Gastroesophageal sphincter (tissue), 4 donors: ENCODE measurements at places on chromosomes 7 and 10. TPM values are rescaled to one million over a fixed set of nuclear protein-coding genes. Genes with fewer than 3 reads are reported as not detected.

Gene STEAP1B
- 2.8 TPM for total RNA-seq

Gene SLC26A4
- 6.1 TPM for total RNA-seq

Gene AKR1D1
- total RNA-seq, result not detected

Gene CHAT
- not detected for total RNA-seq

Gene NKX1-2
- total RNA-seq, result not detected

Gene ZNF467
- total RNA-seq, result 15.4 TPM

GRCh38 chr7:133126422-133126821 is 44.5 kb upstream of the CHCHD3 start:
- H3K4me3 ChIP-seq, result no peak overlapping the region
- no peaks in the 10 kb centered on the region for H3K4me1 ChIP-seq
- H3K36me3 ChIP-seq, result no peaks in the 10 kb centered on the region
- no peak overlapping the region for H3K27ac ChIP-seq
- H3K27me3 ChIP-seq, result peaks cover 9% of the 10 kb centered on the region

GRCh38 chr10:91799612-91799975 is 1.4 kb downstream of the TNKS2 start:
- H3K4me1 ChIP-seq, result no peaks in the 10 kb centered on the region
- H3K27ac ChIP-seq, result no peak overlapping the region
- H3K27me3 ChIP-seq, result no peaks in the 10 kb centered on the region
- peak overlapping the region; percentile 97 for H3K4me3 ChIP-seq

DNA sequence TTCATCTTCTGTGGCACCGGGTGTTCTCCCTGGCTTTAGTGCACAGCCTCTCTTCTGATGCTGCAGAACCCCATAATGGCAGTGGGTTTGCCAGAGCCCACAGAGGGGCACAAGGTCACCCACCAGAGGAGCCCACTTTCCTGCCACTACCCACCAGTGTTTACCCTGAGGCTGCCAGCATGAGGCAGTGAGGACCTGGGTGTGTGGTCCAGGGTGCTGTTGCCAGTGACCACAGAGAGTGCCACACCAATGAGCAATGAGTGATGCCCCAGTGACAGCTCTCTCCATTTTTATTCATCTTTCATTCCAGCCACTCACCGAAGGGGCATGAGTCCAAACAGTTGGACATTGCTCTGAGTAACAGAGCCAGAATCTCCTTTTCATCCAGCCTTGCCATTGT is 34.8 kb downstream of the MTURN start:
- no peak overlapping the region for H3K4me3 ChIP-seq
- H3K36me3 ChIP-seq, result no peaks in the 10 kb centered on the region
- no peak for ATAC-seq
- no peaks in the 10 kb centered on the region for H3K27me3 ChIP-seq

DNA sequence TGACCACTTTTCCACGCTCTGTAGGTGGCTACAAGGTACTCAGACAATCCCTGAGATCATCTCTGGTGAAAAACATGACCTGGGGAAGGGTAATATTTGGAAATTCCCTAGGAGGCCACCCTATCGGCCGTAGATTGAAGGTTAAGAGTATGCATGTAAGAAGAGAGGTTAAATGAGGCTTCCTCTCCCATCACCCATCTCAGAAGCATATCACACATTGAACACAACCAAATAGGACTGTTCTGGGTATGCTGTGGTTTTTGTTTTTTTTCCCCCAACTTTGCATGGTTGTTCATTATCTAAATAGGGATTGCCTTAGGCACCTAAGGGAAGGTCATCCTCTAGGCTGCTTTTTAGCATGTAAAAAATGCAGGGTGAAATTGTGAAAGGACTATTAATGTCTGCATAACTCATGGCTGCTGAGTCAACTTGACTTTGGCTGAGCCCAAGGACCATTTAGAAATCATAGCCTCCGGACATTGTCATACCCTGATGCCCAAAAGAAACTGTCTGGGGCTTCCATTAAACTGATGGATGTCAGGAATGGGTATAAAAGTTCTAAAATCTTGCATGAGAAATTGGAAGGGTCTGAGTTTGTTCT is 24.7 kb upstream of the ST8SIA6 start:
- H3K27ac ChIP-seq, result no peak overlapping the region
- no peaks in the 10 kb centered on the region for H3K4me1 ChIP-seq
- ATAC-seq, result no peak
- peaks cover 15% of the 10 kb centered on the region for H3K27me3 ChIP-seq

GRCh38 chr10:33712825-33713224 is 378.4 kb upstream of the NRP1 start:
- H3K4me1 ChIP-seq, result no peaks in the 10 kb centered on the region
- H3K27me3 ChIP-seq, result no peaks in the 10 kb centered on the region
- no peak for ATAC-seq
- H3K36me3 ChIP-seq, result no peaks in the 10 kb centered on the region
- no peak overlapping the region for H3K4me3 ChIP-seq
- no peak overlapping the region for H3K27ac ChIP-seq

DNA sequence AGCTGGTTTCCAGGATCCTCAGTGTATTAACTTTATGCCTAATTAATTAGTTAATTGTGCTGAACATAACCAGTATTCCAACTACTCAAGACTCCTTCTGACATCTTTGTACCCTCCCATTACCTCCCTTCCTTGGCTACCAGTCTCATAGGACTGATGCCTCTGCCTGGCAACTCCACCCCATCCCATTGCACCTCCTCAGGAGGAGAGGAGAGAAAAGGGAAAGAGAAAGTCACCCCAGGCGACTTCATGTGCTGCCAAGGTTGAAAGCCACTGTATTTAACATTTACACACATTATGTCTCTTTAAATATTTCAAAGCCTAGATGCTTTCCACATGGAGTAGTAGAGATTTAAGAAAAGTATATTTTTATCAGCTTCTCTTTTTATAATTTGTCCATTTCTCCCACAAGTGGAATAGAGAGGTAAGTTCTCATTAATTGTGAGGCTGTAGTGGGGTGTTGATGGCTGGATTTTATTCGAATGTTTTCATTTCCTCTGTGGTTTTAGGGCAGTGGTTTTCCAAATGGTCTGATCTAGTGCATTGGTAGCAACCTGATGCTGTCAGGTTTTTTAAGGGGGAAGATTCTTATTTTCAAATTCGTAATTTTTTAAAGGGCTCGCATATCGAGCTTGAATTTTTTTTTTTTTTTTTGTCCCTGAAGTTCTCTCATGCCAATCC is 148.0 kb downstream of the BICC1 start:
- no peak overlapping the region for H3K4me3 ChIP-seq
- no peaks in the 10 kb centered on the region for H3K27me3 ChIP-seq
- H3K4me1 ChIP-seq, result no peaks in the 10 kb centered on the region
- no peaks in the 10 kb centered on the region for H3K36me3 ChIP-seq

DNA sequence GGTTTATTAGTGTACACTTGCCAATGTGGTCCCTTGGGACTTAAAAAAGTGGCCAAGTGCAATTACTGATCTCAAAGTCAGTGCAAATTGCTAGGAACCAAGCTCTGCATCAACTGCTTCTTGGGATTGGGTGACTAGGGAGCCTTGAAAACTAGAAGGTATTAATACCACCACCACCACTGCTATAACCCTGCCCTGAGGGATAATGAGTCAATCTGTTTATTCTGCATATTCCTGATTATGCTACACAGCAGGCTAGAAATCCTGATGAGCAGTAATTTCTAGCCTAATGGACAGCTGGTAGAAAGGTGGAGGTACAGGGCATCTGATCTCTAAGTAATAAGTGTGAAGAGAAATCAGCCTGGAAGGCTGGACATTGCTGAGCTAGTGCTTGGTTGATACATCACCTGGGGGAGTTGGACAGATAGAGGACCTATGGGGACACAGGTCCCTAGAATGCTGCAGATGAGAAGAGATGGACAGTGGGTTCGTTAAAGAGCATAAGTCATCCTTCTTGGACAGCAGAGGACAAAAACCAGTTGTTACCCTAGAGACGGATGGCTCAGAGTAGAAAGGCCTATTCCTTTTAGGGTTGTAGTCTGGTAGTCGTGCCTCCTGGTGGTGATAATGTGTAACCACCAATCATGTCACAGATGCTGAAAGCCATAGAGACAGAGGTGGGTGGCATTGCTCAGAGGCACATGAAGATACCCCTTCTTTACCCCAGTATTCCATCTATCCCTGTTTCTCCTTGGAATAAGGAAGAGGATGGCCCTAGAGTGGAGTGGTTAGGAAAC is 554.8 kb downstream of the SORCS1 start:
- no peak for ATAC-seq
- no peaks in the 10 kb centered on the region for H3K4me1 ChIP-seq
- H3K4me3 ChIP-seq, result no peak overlapping the region
- no peak overlapping the region for H3K27ac ChIP-seq
- peaks cover 7% of the 10 kb centered on the region for H3K27me3 ChIP-seq
- no peaks in the 10 kb centered on the region for H3K36me3 ChIP-seq

DNA sequence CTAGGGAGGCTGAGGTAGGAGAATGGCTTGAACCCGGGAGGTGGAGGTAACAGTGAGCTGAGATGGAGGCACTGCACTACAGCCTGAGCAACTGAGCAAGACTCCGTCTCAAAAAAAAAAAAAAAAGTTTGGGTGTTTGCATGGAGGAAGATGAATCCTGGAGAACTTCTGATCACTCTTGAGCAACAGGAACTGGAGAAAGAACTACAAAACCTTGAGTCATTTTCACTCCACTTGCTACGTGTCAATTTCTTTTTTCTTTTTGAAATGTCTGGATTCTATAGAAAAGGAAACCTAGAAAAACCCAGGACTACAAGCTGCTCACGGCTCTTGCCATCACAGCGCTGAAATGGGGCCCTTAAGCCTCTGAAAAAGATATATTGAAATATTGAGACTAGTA is 189.6 kb upstream of the NRP1 start:
- peaks cover 20% of the 10 kb centered on the region for H3K4me1 ChIP-seq
- ATAC-seq, result no peak
- no peak overlapping the region for H3K4me3 ChIP-seq
- H3K27ac ChIP-seq, result no peak overlapping the region
- no peaks in the 10 kb centered on the region for H3K36me3 ChIP-seq
- no peaks in the 10 kb centered on the region for H3K27me3 ChIP-seq

DNA sequence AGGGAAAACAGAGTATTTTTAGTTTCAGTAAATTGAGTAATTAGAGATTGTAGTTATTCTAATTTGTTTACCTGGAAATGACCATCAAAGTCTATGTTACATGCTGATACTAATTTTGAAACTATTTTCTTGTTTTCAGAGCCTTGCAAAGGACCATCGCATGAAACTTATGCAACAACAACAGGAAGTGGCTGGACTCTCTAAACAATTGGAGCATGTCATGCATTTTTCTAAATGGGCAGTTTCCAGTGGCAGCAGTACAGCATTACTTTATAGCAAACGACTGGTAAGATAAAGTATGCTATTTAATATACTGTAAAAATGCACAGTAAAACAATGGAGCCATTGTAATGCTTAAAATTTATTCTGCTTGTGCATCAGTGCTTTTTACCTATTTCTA is 78.5 kb downstream of the TRIM24 start:
- H3K27ac ChIP-seq, result no peak overlapping the region
- H3K4me1 ChIP-seq, result no peaks in the 10 kb centered on the region
- H3K36me3 ChIP-seq, result no peaks in the 10 kb centered on the region
- no peak for ATAC-seq
- no peaks in the 10 kb centered on the region for H3K27me3 ChIP-seq

- H3K27me3 ChIP-seq, result no peaks in the 10 kb centered on the region
- H3K27ac ChIP-seq, result no peak overlapping the region
- ATAC-seq, result no peak
- no peak overlapping the region for H3K4me3 ChIP-seq
These were observed 595.2 kb downstream of the AUTS2 start for GRCh38 chr7:70193514-70193913.

- H3K27ac ChIP-seq, result no peak overlapping the region
- ATAC-seq, result no peak
- H3K27me3 ChIP-seq, result no peaks in the 10 kb centered on the region
- H3K4me1 ChIP-seq, result no peaks in the 10 kb centered on the region
- no peak overlapping the region for H3K4me3 ChIP-seq
- no peaks in the 10 kb centered on the region for H3K36me3 ChIP-seq
These were observed 69.6 kb upstream of the ADO start for GRCh38 chr10:62734781-62735463.

GRCh38 chr10:74628136-74628535 is 198.3 kb upstream of the KAT6B start:
- no peaks in the 10 kb centered on the region for H3K36me3 ChIP-seq
- H3K4me1 ChIP-seq, result no peaks in the 10 kb centered on the region
- no peak overlapping the region for H3K4me3 ChIP-seq
- no peaks in the 10 kb centered on the region for H3K27me3 ChIP-seq

DNA sequence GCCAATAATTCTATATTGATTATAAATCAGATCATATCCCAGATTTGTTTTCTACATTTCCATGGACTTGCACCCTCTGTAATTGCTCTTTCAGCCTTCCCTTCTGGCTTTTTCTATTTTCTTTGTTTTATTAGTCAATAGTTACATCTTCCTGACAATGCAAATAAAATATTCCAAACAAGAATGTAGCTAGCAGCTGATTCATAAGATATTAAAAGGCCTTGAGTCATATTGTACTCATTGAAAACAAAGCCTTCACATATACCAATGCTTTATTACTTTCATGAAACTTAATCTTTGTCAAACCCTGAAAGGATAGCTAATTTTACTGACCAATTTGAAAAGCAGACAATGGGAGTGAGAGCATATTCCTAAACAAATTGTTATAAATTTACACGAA is 10.7 kb upstream of the SFMBT2 start:
- no peak overlapping the region for H3K27ac ChIP-seq
- peaks cover 17% of the 10 kb centered on the region for H3K27me3 ChIP-seq
- H3K4me3 ChIP-seq, result no peak overlapping the region
- no peaks in the 10 kb centered on the region for H3K36me3 ChIP-seq
- no peak for ATAC-seq
- H3K4me1 ChIP-seq, result no peaks in the 10 kb centered on the region

GRCh38 chr7:11587814-11588213 is 244.2 kb downstream of the THSD7A start:
- H3K36me3 ChIP-seq, result no peaks in the 10 kb centered on the region
- H3K4me1 ChIP-seq, result peaks cover 20% of the 10 kb centered on the region
- no peak overlapping the region for H3K27ac ChIP-seq
- H3K4me3 ChIP-seq, result no peak overlapping the region

GRCh38 chr7:154198481-154198880 is 146.3 kb downstream of the DPP6 start:
- H3K4me1 ChIP-seq, result no peaks in the 10 kb centered on the region
- no peak overlapping the region for H3K27ac ChIP-seq
- no peaks in the 10 kb centered on the region for H3K27me3 ChIP-seq
- no peak overlapping the region for H3K4me3 ChIP-seq

- no peak for ATAC-seq
- H3K4me1 ChIP-seq, result no peaks in the 10 kb centered on the region
- no peaks in the 10 kb centered on the region for H3K27me3 ChIP-seq
- no peak overlapping the region for H3K27ac ChIP-seq
These were observed 364.2 kb downstream of the SFMBT2 start for GRCh38 chr10:7046615-7047014.

- H3K27ac ChIP-seq, result no peak overlapping the region
- H3K4me1 ChIP-seq, result no peaks in the 10 kb centered on the region
- H3K27me3 ChIP-seq, result no peaks in the 10 kb centered on the region
- no peak for ATAC-seq
- no peak overlapping the region for H3K4me3 ChIP-seq
These were observed 28.8 kb upstream of the HECTD2 start for GRCh38 chr10:91381257-91381891.
